SJSA1 (cell line): ENCODE measurements at places on chromosomes 12 and 14. TPM values are rescaled to one million over a fixed set of nuclear protein-coding genes. Genes with fewer than 3 reads are reported as not detected.
A peak's percentile ranks its signal among the peaks of the same experiment; 100 is the strongest.

DNA sequence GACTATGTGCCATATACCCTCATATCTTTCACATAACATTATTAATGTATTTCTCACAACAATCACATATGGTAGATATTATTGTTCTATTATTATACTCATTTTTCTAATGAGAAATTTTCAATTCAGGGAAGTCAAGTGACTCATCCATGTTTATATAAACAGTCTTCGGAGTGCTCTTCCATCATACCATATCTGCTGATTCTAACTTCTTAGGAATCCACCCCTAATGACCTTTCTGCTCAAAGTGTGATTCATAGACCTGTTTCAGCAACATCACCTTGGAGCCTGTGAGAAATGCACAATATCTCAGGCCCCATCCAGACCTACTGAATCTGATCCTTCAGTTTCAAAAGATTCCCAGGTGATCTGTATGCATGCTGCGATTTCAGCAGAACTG, 39.8 kb upstream of the OVCH1 start:
- no peak for DNase-seq

DNA sequence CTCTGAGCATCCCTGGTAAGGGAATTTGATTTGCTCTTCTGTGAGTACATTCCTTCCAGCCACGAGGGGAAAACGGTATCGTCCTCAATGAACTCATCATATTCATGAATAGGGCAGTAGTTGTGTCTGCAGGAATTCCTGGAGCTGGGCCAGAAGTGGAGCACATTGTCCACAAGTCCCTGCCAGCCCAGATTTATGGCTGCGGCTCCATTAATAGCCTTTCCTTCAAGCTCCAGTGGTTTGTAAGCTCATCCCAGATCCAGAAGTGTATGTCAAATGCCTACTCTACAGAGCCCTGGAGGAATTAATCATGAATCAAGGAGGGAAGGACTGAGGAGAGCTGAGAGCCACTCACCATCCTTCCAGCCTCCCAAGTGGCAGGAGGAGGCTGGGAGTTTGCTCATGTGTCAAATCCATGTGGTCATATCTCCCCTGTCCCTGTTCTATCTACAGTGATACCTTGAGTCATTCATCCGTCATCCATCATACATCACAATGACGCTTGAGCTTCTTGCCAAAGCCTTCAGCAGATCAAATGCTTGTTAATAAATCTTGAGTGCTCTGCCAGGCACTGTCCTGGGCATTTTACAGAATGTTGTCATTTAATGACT, 65.5 kb downstream of the SVOP start:
- DNase-seq, result peak; percentile 12

Gene LPCAT3
- total RNA-seq, result 8.3 and 19.2 TPM in 2 replicates

Gene MBIP
- 11.8 and 16.7 TPM in 2 replicates for total RNA-seq

- no peak for DNase-seq
Observed at GRCh38 chr12:123942911-123943648, 29.6 kb downstream of the CCDC92 start.

DNA sequence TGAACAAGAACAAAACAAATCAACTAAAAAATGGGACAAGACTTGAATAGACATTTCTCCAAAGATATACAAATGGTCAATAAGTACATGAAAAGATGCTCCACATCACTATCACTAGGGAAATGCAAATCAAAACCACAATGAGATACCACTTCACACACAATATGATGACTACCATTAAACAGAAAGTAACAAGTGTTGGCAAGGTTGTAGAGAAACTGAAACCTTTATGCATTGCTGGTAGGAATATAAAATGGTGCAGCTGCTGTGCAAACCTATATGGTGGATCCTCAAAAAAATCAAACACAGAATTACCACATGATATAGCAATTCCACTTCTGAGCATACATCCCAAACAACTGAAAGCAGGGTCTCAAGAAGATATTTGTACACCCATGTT, 5.2 kb downstream of the SMAGP start:
- DNase-seq, result no peak

DNA sequence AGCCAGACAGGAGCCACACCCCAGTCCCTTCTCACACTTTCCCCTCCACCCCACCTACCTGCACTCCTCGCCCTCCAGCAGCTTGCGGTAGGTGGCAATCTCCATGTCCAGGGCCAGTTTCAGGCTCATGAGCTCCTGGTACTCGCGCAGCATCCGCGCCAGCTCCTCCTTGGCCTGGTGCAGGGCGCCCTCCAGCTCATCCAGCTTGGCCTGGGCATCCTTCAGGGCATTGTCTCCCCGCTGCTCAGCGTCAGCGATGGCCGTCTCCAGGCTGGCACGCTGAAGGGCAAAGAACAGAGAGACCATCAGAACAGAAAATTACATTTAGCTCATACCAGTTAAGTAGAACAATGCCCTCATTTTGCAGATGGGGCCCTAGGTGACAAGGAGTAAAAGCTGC, 5.5 kb downstream of the KRT74 start:
- no peak for DNase-seq
